ENCODE measurements at places on chromosomes 13 and 19. TPM values are rescaled to one million over a fixed set of nuclear protein-coding genes. Genes with fewer than 3 reads are reported as not detected.

The SYNE4 gene
- total RNA-seq = 0.32 TPM

The ATP4B gene
- total RNA-seq = not detected

The TPM4 gene
- 1,325 TPM for total RNA-seq

The URAD gene
- total RNA-seq = not detected

The ZNF223 gene
- total RNA-seq = 4.5 TPM

The STOML3 gene
- total RNA-seq = not detected

The CNFN gene
- 0.32 TPM for total RNA-seq

The LRG1 gene
- not detected for total RNA-seq

The ZNF534 gene
- not detected for total RNA-seq

The SIGLEC9 gene
- under 0.01 TPM for total RNA-seq

Data from fibroblast of villous mesenchyme (primary cell).